ENCODE measurements at places on chromosomes 5 and 9.

DNA sequence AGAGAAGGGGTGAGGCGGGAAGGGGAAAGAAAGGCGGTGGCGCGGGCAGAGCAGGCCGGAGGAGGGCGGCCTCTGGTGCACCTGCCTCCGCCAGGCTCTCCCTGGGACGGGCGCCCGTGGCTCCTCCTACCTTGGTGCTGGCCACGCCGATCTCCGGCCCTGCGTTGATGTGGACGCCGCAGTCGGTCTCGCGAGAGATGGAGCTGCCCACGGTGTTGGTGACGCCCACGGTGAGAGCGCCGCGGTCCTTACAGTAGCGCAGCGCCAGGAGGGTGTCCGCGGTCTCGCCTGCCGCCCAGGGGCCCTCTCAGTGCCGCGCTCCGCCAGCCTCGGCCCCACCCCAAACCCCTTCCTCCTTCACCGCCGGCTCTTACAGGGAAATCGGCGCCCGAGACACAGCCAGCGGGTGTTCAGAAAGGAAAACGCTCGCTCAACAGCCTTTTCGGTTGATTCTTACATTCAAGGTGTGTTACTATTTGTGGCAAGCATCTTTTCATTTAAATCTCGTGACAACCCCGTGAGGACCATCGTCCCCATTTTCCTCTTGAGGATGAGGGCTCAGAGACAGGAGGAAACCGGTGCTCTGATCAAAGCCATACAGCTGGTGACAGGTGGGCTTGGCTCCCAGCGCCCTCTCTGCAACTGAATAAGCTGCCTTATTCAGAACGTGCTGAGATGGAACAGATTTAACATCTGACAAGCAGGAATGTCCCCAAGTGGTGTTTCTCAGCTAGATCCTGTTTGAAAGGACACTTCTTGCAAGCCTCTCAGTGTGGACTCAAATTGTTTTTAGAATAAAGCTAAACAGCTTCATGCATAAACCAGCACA lies 22.0 kb upstream of the MAPK9 start:
- peak; percentile 35 for DNase-seq

DNA sequence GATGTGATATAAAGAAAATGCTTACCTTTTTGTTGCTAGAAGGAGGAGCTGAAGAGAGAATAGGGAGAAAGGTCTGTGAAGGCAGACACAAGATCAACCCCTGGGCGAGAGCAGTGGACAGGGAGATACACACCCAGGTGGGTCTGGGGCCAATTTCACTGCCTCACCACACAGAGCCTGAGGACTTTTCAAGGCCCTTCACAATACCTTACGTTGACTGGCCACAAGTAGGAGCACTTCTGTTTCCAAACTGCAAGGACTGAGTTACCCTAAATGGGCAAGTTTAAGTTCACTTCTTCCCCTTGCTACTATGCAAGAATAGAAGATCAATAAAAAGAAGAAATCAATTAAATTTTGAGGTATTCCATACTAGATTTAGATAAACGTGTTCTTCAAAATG lies 174.5 kb upstream of the SLC12A2 start:
- no peak for DNase-seq

DNA sequence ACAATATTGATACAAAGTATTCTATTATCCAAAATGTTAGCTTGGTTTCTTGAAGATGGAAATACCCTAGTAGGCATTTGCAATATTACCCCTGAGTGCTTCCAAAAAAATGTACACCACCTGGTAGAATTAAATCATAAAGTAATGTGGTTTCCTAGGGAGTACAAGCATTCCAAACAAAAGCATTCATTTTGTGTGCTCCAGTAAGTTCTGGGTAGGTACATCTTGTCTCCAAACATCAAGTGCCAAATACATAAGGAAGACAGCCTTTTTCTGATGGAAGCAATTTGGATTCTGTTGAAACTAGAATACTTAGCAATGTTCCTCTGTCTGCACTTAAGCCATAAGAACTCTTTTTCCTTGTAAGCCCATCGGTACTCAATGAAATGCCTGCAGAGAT lies 73.1 kb upstream of the IL7R start:
- DNase-seq: no peak

DNA sequence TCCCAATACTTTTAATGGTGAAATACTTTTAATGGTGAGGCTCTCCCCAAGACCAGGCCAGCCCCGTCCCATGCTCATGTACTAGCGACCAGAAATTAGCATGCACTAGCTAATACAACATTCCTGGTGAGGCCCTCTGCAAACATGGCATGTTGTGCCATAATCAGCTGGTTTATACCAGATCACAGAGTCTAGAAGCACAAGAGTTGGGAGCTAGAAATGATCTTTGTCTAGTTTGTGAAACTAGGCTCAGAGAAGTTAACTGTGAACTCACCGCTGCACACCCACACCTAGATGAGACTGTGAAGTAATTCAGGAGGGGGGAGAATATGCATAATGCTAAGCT lies 37.4 kb downstream of the MTMR12 start:
- no peak for DNase-seq

DNA sequence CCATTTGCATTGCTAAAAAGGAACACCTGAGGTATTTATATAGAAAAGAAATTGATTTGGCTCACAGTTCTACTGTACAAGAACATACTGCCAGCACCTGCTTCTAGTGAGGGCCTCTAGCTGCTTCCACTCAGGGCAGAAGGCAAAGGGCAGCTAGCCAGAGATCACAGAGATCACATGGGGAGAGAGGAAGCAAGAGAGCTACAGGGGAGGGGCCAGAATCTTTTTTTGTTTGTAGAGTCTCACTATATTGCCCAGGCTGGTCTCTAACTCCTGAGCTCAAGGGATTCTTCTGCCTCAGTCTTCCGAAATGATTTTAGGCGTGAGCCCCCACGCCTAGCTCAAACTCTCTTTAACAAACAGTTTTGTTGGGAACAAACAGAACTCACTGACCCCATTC lies 6.1 kb downstream of the SLCO4C1 start:
- DNase-seq: no peak

GRCh38 chr9:106032978-106033377 lies 338.6 kb downstream of the TMEM38B start:
- no peak for DNase-seq

- no peak for DNase-seq
Observed at GRCh38 chr5:13251623-13252376, 692.7 kb downstream of the DNAH5 start.

DNA sequence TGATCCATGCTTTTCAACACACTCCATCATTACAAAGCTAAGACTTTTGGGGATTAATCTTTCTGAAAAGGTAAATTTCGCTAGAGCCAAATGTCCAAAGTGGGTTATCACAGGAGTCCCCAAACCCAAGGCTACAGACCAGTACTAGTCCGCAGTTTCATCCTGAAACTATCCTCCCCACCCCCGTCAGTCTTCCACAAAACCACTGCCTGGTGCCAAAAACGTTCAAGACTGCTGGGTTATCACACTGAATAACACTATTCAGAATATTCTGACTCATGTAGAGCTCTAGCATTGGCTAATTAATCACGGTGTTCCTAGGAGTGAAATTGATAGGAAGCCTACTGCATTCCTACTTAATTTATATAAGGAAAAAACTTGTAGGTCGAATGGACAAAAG lies 24.7 kb downstream of the ERP44 start:
- DNase-seq: no peak

- no peak for DNase-seq
Observed at GRCh38 chr9:1702701-1703100, 312.4 kb upstream of the SMARCA2 start.

- DNase-seq: no peak
Observed at GRCh38 chr9:107983181-107983603, 493.6 kb upstream of the KLF4 start.

- no peak for DNase-seq
Observed at GRCh38 chr9:86469476-86470250, 115.5 kb upstream of the TUT7 start.

GRCh38 chr9:128469070-128469469 lies 13.3 kb downstream of the ODF2 start:
- DNase-seq: no peak

- DNase-seq: no peak
Observed at GRCh38 chr9:123678038-123678877, 251.7 kb downstream of the DENND1A start.

GRCh38 chr5:89560696-89561095 lies 677.7 kb upstream of the MEF2C start:
- no peak for DNase-seq

GRCh38 chr5:33231935-33232334 lies 208.8 kb upstream of the TARS1 start:
- no peak for DNase-seq

DNA sequence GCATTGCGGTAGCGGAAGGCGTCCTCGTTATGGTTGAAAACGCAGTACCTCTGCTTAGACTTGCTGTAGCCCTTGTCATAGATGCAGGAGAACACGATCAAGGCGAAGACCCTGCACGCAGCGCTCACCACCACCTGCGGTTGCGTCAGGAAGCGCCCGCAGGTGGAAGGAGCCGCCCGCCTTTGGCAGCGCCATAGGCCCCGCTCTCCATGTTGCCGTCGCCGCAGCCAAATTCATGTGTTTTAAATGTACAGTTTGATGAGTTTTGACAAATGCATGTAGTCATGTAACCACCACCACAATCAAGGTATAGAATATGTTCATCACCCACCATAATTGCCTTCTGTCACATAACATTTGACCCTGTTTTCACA lies 84.9 kb upstream of the CEP78 start:
- DNase-seq: no peak

DNA sequence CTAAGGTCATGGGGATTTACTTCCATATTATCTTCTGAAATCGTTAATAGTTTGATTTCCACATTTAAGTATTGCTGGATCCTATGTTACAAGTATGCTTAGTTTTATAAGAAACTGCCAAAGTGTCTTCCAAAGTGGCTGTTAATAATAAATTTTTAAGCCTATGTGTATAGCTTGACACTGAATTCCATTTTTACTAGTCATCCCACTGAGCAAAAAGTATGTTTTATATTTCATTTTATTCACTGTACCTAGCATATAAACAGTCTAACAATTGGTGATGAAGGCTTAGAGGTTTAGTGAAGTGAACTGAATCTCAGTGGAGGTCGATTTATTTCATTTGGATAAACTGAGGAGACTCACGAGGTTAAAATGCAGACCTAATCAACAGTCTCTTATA lies 174.6 kb downstream of the ADAMTS6 start:
- no peak for DNase-seq

DNA sequence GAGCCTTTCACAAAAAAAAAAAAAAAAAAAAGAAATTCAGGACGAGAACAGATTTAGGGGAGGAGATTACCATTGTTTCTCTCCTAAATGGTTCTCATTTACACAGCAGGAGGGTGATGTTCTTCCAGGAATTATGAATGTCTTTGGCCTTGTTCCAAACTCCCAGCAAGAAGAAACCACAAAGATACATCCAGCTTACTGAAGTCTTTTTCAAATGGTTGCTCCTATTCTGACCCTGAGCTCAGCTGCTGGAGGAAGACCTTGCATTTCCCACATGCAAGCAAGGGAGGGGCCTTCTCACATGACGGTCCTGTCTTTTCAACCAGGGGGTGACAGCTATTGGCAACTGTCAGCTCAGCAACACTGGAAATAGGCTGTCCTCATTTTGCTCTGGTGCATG lies 203.0 kb upstream of the VLDLR start:
- no peak for DNase-seq

GRCh38 chr9:115877852-115878438 lies 275.6 kb upstream of the PAPPA start:
- DNase-seq: no peak

DNA sequence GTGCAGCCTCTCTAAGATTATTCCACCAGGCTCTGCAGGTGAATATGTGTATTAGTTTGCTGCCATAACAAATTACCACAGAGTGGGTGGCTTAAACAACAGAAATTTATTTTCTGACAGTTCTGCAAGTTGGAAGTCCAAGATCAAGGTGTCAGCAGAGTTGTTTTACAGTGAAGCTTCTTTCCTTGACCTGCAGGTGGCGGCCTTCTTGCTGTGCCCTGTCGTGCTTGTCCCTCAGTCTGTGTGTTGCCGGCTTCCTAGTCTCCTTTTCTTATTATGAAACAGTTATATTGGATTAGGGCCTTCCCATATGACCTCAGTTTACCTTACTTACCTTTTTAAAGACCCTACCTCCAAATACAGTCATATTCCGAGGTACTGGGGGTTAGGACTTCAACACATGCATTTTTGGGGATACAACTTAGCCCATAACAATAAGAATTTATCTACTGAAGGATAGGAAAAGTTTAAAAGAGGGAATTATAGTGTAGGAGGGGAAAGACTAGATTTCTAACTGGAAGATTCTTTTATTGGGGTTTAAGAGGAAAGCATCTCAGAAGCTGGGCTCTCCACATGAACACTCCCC lies 97.4 kb downstream of the OSTF1 start:
- peak; percentile 59 for DNase-seq

DNA sequence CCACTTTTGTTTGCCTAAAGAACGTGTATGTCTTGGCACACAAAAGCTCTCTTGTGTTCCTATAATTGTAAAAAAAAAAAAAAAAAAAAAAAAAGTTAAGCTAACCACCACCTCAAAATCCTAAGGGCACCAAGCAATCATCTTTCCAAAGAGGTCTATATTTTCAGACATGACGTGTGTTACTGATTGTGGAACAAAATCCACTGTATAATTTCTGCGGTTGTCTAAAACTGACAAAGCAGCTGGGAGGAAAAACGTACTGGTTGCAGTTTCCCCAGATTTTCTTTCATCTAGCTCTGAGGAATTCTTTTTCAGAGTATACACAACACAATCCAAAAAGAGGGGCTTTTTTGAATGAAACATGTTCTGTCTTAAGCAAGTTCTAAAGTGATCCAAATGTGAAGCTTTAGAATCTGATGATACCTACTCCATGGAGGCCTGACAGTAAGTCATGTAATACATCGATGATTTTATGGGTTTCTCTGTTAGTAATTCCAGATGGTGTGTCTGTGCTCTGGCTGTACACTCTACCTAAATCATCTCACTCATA lies 375.6 kb upstream of the NUDT12 start:
- no peak for DNase-seq

DNA sequence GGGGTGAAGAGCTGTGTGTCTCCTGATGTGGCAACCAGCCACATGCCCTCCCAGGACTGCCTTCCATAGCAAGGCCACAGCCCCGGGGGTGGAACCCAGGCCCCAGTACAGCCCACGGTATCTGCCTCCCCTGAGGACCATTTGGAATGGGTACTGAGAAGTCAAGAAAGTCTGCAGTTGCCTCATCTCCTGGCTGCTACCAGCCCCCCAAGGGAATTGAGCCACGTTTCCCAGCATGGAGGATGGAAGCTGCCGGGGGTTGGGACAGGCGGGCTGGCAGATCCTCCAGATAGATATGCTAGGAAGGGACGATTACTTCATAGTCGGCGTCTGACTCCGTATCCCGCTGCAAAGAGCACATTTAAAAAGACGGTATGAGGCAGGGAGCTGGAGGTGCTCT lies 5.5 kb upstream of the DMRT2 start:
- no peak for DNase-seq

GRCh38 chr5:76716456-76717157 lies 681 bp downstream of the F2R start:
- no peak for DNase-seq

- no peak for DNase-seq
Observed at GRCh38 chr9:4964540-4964939, 20.5 kb upstream of the JAK2 start.

All from CD4-positive, alpha-beta T cell treated with Interleukin-2 at 100 ng/mL for 4 hours (primary cell).